ENCODE measurements at places on chromosomes 11 and 22. TPM values are rescaled to one million over a fixed set of nuclear protein-coding genes. Genes with fewer than 3 reads are reported as not detected.

DNA sequence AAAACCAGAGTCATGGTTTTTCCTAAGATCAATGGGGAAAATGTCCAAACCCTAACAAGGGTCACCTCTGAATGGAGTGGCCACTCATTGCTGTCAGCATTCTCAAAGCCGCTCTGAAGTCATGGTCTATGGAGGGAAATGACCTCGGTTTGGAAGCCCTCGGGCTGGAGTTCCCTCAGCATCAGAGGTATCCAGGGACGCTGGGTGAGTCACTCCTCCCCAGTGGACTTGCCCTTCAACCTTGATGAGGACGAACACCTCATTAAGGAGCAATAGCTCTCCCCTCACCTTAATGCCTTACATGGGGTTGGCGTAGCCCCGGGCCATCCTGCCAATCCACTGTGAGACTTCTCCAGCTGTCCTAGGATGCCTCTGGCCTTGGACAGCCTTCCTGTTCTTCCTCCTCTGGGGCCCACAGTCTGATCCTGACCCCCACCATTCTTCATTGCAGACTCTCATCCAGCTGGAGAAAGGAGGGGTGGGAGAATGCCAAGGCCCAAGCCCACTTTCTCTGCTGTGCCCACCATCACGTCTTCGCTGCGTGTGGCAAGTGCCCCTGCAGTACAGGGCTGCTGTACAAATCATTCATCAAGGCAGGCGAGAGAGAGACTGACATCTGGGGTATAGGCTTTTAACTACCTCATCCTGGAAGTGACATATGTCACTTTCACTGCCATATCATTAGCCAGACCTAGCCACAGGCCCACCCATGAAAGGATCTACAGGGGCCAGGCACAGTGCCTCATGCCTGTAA is 25.4 kb upstream of the MYH9 start:
- no peak for DNase-seq

- DNase-seq, result no peak
These were observed 111.9 kb downstream of the CCDC34 start for GRCh38 chr11:27250867-27251665.

The NTM gene
- 3.7 TPM for total RNA-seq

The NAALADL1 gene
- total RNA-seq, result 10.0 TPM

- no peak for DNase-seq
These were observed 23.7 kb upstream of the MS4A6A start for GRCh38 chr11:60206616-60207015.

GRCh38 chr11:33044285-33044756 is 4.9 kb downstream of the TCP11L1 start:
- no peak for DNase-seq

The FGF3 gene
- total RNA-seq, result not detected

GRCh38 chr11:65500387-65501185 is 1.7 kb downstream of the MALAT1 start:
- DNase-seq, result peak; percentile 70

The OR51B5 gene
- total RNA-seq, result not detected

The POU2F3 gene
- total RNA-seq, result 3.0 TPM

Data from upper lobe of right lung (tissue), 1 donor.